ENCODE measurements at places on chromosomes 3 and 15.

GRCh38 chr3:186985661-186986364, 55.5 kb downstream of the ST6GAL1 start:
- no peak for DNase-seq

- no peak for DNase-seq
Observed at GRCh38 chr3:176988795-176989194, 208.5 kb downstream of the TBL1XR1 start.

DNA sequence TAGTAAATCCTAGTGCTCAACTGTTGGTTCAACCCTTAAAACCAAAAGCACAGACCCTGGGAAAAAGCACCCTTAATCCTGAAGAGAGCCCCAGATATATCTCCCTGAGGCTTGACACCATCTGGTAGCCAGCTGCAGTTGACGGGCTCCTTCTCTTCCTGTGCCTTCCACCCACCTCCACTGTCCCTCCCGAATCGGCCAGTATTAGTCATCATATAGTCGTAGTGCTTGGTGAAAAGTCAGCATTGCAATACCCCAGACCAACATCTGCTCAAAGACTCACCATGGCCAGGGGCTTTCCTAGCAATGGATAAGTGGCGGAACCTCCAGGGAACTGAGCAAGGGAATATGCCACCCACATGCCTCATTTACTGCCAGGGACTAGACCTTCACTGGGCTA, 125.6 kb upstream of the CRBN start:
- no peak for DNase-seq

GRCh38 chr15:51341366-51342226, at the start of gene GLDN:
Gene GLDN, plus strand, starts transcription at chr15:51341655. Its CDS starts 30 bp downstream, at chr15:51341685.
- DNase-seq: no peak

GRCh38 chr3:4233488-4233887, 69.7 kb upstream of the SETMAR start:
- no peak for DNase-seq

GRCh38 chr3:126414961-126415660, 20.4 kb downstream of the CFAP100 start:
- DNase-seq: no peak

GRCh38 chr15:40287968-40288367, 5.1 kb upstream of the ANKRD63 start:
- DNase-seq: no peak

DNA sequence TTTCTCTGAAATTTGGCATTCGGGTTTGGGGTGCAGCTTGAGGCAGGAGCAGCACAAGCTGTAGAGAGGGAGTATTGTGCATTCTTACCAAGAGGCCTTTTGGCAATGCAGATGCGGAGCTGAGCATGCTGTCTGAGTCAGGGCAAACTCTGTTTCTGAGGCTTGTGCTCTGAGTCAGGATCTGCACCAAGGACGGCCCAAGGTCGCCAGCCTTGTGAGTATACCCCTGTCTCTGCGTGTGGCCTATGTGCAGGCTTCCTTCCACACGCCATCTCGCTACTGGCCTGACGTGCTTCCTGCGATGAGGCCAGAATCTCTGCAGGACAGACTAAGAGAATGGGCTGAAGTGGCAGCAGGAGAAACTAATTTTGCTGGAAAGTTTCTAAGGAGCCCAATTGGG, 83.8 kb upstream of the ROPN1 start:
- DNase-seq: no peak

GRCh38 chr15:56254265-56254664, 10.6 kb upstream of the RFX7 start:
- DNase-seq: no peak

- no peak for DNase-seq
Observed at GRCh38 chr15:92941668-92942067, 41.5 kb downstream of the CHD2 start.

DNA sequence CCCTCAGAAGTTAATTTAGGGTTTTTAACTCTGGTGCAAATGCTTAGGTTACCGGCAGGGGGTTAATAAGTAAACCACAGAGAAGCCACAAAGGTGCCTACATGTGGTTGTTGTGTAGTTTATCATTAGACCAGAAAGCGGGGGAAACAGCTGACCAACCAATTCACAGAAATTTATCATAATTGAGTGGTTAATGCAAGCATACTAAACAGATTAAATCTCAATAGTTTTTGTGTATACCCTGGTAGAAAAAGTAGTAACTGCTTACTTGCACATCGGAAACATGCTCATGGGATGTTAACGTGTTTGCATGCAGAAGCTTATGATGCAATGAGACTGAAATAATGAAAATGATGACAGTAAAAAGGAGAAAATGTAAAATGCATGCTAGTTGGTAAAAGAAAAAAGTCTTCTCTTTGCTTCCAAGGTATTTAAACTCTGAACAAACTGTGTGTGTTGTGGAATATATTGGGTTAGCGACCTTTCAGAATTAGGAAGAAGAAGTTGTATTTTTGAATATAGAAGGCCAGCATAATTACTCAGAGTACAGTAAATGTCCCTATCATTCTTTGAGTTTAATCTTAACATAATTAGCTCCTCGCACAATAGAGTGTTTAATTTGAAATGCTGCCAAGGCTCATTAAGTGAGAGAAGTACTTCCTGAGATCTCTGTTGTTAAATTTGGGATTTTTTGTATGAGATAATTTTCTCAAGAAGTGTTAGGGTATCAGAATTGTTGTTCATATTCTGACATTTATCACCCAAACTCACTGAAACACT, 316.2 kb downstream of the PTPRG start:
- DNase-seq: no peak

- no peak for DNase-seq
Observed at GRCh38 chr15:80411788-80412288, 7.7 kb downstream of the ARNT2 start.

- DNase-seq: no peak
Observed at GRCh38 chr15:40830884-40831283, 2.4 kb upstream of the PPP1R14D start.

GRCh38 chr3:141600331-141600730, 113.5 kb downstream of the RASA2 start:
- no peak for DNase-seq
